Cardiac muscle cell (in vitro differentiated cells and primary cell): ENCODE measurements at places on chromosomes 3 and 15. TPM values are rescaled to one million over a fixed set of nuclear protein-coding genes. Genes with fewer than 3 reads are reported as not detected.

Gene CCDC54
- polyA plus RNA-seq, result 0.31 and 0.79 TPM in 2 replicates

DNA sequence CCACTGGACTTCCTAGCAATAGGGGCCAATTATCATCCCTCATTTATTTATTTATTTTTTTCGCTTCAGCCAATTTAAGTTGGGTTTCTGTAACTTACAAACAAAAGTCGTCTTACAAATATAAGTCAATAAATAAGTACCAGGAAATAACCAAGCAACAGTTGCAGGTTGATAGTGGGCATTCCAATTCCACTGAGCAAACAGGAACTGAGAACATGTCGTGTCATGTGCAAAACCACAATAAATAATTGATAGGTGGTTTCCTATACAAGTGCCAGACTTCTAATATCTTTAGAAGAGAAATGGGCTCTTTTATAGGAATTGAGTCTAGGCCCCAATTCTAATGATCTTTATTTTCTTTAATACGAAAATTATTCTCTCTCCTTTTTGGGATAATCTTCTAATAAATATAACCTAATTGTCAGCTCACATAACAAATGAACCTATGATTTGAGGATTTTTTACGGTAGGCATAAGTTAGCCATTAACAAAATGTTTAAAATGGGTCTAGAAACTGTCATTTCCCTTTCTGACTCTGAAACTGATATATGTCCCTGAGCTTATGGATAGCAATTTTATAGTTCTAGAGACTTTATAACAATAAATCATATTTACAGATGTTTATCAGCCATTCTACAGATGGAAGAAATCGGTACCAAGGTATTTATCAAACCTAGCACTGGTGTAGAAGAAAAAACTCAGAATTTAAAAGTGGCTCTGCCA, 571.8 kb downstream of the FOXP1 start:
- no peak for DNase-seq

GRCh38 chr3:65334045-65334665, 646.4 kb upstream of the ADAMTS9 start:
- peak; percentile 51 for DNase-seq

DNA sequence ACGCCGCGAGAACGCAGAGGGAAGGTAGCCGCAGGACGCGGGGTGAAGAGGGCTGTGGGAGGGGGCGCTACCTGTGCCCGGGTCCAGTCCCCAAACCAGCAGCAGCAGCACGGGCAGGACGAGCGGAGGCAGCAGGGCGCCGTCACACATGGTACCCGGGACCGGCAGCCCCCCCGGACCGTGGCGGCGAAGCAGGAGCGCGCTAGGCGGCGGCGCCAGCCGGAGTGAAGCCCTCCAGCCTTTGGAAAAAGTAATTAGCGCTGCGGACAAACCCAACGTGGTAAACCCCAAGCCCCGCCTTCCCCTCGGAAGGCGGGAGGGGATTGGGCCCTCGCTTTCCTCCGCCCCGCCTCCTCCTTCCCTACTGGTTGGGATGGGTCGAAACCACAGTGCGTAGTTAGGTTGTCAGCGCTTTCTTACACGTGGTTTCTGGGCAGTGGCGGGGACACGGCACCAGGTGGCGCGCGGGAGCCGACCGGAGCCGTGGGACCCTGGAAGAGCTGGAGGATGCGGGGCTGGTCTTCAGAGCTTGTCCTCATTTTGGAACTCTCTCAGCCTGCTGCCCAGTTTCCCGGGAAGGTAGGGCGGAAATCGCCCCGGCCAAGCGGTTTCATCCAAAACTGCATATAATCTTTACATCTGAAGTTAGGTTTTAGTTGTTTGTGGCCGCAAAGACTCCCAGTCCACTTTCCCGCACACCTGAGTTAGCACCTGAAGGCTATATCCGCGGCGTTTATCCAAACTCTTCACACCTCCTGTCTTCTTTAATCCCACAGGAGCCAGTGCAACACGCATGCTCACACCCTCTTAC, at the start of gene ADAMTS17:
Gene ADAMTS17, minus strand, starts transcription at position 226 of the 811 bp plus-strand sequence. Its CDS starts 76 bp downstream, at position 150.
- DNase-seq, result peak; percentile 97
